Effector CD4-positive, alpha-beta T cell (primary cell): ENCODE measurements at places on chromosomes 11 and 22.

DNA sequence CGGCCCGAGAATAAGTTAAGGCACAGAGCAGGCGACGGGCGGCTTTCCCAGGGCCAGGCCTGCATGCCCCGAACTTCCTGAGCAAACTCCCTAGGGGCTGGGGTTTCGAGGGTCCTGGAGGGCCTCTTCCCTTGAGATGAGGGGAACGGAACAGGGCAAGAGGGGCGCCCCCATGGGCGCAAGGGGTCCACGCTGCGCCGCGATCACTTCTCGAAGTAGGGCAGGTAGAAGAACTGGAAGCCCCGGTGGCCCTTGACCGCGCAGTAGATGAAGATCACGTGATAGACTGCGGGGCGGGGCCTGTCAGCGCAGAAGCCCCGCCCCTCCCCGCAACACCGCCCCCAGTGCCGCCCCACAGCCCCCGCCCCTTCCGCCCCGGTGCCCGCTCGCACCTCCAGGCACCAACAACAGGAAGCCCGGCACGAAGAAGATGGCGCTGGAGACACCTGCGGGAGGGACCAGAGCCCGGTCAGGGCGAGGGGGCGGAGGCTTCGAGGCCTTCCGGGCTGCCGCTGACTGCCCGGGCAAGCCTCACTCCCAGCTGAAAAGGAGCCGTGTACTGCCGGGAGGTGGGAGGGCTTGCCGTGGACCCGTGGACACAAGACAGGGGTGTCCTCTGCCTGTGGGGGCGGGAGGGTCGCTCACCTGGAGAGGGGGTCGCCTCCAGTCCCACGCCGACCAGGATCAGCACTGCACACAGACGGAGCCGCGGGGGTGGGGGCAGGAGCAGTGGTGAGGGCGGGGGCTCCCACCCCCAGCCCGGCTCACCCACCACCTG is 4.5 kb downstream of the TMEM134 start:
- DNase-seq: peak; percentile 90

- DNase-seq: no peak
These were observed 37.6 kb downstream of the PTPRJ start for GRCh38 chr11:48017831-48018527.

DNA sequence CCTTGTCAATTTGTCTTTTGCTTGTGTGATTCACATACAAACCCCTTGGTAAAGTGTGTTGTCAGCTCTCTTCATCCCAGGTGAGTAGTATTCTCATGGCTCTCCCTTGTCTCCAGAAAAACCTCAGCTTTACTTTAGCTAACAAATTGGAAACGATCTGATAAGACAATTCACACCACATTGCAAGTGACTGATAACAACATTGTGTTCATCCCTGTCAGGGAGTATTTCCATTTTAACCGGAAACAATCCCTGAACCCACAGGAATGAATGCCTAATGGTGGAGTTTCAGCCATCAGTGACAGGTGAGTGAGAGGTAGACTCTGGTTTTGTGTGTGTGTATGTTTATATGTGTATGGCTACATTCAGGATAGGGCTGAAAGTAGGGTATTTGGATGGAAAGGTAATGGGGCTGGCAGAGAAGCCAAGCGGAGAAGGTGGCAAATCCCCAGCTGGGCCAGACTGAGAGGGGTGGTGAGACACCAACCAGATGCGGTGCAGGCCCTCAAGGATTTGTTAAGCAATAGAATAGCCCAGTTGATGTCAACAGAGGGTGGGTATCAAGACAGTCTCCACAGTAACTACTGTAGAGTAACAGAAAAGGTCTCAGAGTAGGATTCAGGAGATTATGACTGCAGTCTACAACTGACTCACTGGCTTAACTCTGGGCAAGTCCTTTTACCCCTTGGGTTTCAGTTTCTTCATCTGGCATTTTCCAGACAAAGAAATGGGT is 7.6 kb downstream of the LRRC51 start:
- DNase-seq: no peak

DNA sequence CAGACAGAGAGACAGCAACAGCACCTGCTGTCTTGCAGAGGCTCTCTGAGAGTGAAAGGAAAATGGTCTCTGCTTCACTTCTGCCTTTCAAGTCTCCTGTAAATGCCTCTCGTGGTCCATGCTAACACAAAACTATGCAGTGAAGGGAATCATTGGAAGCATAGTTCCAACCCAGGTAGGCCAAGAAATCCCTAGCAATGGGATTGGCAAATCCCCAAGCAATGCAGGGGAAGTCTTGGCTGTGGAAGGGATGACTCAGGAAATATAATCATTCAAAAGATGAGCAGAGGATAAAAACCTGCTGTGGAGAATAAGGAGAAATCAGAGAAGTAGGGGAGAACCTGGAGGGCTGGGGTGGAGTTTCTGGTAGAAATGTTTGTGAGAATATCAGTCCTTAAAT is 216.1 kb upstream of the ZBED5 start:
- DNase-seq: no peak
